ENCODE measurements at places on chromosomes 12 and 14. TPM values are rescaled to one million over a fixed set of nuclear protein-coding genes. Genes with fewer than 3 reads are reported as not detected.
A peak's percentile ranks its signal among the peaks of the same experiment; 100 is the strongest.

- no peak for DNase-seq
Observed at GRCh38 chr12:56723889-56724700, 1.0 kb downstream of the NACA start.

The ETFBKMT gene
- 2.0 TPM for total RNA-seq

The PTGER2 gene
- total RNA-seq, result 3.0 TPM

The FOXN4 gene
- total RNA-seq, result 2.0 TPM

DNA sequence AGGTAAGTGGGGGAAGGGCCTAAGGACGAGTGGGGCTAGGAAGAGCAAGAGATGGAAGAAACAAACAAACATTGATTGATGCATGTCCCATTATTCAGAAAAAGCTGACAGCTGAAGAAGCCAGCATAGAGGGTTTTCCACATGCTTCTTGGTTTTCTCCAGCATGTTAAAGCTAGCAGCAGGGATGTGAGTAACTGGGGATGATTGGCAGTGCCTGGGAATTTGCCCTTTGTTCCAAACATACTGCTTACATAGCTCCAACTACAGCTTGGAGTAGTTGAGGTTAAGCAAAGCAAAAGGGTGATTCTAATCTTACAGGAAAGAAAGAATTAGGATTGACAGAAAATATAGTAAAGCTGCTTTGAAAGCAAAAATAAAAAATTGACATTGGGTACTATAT is 68.0 kb upstream of the IFNG-AS1 start:
- no peak for DNase-seq

The PTGDR gene
- total RNA-seq, result 0.38 TPM

DNA sequence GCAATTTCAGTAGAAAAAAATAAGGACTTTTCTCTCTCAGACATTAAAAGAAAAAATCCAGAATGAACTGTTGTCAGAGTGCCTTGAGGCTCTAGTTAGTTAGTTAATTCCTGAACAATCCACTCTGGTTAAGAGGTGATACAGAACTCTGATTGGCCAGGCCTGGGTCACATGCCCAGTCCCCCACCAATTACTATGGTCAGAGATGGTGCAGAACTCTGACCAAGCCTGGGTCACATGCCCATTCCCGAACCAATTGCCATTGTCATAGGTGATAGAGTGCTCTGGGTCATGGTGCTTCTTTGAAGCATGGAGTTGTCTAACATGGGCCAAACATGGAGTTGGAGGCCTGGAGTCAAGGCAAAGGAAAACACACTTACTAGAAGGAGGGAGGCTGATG is 11.1 kb upstream of the MYO1H start:
- no peak for DNase-seq

DNA sequence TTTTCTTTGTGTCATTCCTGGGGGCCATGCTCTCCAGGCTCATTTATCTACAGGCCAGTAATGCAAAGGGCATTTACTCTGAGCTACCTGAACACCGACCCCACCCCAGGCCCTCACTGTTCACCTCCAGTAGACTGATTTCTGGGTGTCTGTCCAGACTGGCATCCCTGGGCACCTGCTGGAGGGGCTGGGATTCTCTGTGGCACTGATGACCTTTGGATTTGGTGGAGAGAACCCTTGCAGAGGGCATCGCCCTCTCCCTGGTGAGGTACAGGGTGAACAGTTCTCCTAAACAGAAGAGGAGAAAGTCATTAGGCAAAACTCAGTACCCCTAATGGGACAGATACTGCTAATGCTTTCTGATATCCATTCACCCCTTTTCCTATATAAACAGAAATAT is 27.1 kb upstream of the RIMBP2 start:
- DNase-seq, result no peak

The NANOG gene
- not detected for total RNA-seq

DNA sequence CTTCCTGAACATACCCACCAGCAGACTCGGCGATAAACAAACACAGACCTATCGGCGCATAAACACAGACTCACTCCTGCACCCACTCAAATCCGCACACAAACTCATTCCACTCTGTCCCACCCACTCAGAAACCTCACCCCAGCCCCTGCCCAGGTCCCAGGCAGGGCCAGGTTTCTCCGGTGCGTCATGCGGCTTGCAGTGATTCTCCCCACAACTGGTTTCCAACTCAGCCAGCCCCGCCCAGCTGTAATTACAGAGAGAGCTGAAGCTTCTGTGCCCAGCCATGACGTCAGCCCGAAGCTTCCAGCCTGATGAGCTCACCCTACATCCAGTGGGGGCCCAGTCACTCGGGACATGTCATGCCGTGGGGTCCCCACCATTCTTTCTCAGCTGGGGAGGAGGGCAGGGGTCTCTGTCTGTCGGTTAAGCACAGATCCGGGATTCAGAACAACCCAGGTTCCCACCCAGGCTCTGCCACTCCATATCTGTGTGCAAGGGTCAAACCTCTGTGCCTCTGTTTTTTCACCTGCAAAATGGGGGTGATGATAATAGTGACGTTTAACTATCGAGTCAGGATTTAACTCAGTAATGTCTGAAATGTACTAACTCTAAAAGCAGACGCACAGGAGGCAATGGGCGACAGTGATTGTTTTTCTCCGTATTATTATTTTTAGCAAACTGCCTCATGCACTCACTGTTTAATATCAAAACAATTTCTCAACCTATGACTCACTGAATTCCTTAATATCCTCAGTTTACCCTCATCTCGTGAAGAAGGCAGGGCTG is 2.3 kb upstream of the HSPB8 start:
- no peak for DNase-seq

DNA sequence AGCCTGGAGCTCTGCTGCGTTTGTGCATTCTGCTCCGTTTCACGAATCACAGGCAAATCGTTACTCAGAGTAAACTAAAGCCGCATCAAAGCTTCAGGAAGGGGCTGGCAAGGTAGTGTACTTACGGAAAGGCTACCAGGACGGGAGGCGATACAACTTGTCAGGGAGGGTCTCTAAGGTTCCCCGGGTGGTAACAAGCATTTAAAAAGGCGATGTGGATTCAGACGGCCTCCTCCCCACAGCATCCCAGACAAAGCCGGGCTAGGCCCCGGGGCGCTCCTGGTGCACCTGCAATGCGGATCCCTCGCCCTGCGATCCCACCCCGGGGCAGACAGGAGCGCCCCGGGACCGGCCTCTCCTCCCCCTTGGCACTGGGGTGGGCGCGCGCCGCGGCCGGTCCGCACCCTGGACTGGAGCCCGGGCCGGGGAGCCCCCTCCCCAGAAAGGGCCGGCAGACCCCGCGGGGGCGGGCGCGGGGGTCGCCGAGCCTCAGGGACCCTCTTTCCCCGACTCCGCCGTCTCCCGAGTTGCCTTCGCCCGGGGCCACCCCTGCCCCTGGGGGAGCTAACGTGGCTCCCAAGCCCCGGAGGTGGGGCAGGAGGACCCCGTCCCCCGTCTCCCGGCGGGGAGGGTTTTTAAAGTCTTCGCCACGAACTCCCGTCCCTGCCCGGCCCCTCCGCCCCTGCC is 718 bp downstream of the CCDC92 start:
- DNase-seq, result no peak

- DNase-seq, result no peak
Observed at GRCh38 chr12:132278401-132279183, 50.8 kb downstream of the GALNT9 start.

- DNase-seq, result no peak
Observed at GRCh38 chr12:27564612-27565213, 40.7 kb downstream of the PPFIBP1 start.

The MGP gene
- 5.4 TPM for total RNA-seq

GRCh38 chr12:27999970-28000369 is 27.4 kb upstream of the PTHLH start:
- no peak for DNase-seq

DNA sequence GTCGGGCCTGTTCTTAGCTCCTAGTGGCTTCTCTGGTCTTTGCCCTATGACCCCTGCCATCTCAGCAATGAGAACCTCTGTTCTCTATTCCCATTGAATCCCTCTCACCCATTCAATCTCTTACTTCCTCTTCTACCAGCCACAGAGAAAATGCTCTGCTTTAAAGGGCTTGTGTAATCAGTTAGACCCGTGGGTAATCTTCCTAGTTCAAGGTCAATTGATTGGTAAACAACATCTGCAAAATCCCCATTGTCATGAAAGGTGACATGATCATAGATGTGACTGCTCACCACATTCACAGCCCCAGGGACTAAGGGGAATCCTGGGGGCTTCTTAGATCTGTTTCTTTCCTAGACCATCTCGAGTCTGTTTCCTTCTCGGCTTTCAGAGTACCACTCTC is 7.2 kb upstream of the CCDC197 start:
- DNase-seq, result no peak

DNA sequence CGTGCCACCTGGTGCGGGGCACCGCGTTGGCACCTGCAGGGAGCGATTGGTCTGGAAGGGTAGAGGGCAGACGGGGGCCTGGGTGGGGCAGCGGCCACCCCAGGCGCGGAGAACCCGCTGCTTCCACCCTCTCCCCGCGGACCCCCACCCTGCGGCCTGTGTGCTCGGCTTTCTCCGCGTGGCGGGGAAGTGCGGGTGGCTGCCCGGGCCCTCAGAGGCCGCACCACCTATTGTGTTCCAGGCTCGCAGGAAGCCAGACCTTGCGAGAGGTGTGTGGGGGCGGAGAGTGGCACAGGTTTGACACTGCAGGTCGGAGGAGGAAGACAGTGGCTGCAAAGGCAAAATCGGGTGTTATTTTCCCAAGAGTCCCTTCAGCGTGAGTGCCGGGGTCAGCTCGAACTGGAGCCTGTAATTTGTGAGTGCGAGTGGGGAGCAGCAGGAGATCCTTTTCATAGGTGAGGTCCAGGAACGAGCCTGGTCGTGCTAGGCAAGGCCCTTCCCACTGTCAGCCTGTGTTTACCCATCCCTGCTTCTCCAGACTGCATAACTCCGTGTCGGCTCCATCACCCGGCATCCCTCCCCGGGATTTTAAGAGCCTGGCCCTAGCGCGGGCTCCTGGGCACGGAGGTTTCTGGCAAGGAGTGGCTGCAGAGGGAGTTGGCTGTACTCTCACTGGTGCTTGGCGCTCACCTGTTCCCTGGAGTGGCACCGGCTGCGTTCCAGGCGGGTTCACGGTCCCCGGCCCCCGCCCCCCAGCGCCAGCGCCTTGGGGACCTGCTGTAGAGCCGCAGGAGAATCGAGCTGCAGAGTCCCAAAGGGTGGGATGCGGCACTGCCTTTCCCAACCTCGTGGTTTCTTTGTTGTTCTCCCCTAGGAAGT is 935 bp downstream of the TBC1D30 start:
- no peak for DNase-seq

- DNase-seq, result peak; percentile 77
Observed at GRCh38 chr12:57086493-57087009, 2.4 kb upstream of the NAB2 start.

The FANCM gene
- total RNA-seq, result 5.4 TPM

DNA sequence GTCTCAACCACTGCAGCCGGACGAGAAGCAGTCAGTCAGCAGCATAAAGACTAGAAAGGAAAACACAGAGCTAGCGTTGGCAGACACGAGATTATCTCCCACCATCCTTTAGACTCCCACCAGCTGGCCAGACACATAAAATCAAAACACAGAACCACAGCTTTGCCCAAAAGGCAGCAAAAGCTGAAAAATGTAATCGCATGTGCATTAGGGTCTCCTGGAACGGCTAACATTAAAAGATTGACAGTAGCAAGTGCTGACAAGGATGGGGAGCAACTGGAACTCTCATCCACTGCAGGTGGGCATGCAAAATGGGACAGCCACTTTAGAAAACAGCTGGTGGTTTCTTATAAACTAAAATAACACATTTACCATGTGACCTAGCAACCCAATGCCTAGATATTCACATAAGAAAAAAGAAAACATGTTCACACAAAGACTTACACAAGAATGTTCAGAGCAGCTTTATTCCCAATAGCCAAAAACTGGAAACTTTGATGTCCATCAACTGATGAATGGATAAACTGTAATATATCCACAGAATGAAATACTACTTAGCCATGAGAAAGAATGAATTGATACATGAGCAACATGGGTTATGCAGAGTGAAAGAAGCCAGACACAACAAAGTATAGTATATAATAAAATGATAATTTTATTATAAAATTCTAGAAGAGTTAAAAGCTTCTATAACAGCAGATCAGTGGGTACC is 37.7 kb downstream of the NCOR2 start:
- DNase-seq, result no peak

DNA sequence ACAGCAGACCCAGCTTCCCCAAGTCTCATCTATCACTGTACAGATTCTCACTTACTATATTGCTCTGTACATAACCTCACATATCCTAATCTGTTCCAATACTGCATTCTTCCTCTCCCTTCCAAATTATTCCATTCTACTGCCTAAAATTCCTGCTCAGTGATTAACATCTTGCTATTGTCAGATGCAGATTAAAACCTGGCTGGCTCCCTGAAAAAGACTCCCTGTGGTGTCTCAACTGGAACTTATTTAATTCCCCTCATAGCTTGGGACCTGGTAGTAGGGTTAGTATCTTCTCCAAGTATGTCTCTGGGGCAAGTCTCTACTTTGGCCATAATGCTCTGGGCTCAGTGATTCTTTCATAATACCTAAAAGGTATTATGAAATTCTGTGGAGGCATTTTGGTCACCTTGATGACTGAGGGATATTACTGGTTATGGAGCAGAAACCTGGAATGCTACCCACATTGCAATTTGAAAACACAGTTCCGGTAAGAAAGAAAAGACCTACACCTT is 55.8 kb downstream of the PAWR start:
- no peak for DNase-seq

GRCh38 chr12:85642288-85642687 is 193.9 kb downstream of the RASSF9 start:
- no peak for DNase-seq

The NGB gene
- total RNA-seq, result not detected

- DNase-seq, result no peak
Observed at GRCh38 chr14:60968099-60968498, 12.8 kb downstream of the TRMT5 start.

GRCh38 chr12:75722714-75723200 is 211.3 kb upstream of the KRR1 start:
- DNase-seq, result no peak

The CLECL1 gene
- total RNA-seq, result not detected

The GPRC5A gene
- total RNA-seq, result 152 TPM

The RAD51AP1 gene
- 20.7 TPM for total RNA-seq

DNA sequence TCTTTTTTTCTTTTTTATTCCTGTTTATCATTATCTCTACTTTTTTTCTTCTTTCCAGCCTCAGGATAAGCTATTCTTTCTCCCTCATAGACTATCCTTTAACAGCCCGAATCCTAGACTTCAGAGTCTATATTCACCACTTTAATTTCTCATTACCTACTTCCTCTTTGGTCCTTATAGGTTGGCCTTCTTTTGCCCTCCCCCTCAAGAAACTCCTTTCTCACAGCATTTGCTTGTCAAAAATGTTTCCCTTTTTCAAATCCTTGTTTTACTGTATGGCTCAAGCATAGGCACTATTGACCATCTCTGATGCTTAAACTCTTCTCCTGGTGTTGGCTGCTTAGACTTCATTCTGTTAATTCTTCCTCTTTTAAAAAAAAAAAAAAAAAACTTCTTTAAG is 52.5 kb downstream of the KIAA0586 start:
- DNase-seq, result no peak

DNA sequence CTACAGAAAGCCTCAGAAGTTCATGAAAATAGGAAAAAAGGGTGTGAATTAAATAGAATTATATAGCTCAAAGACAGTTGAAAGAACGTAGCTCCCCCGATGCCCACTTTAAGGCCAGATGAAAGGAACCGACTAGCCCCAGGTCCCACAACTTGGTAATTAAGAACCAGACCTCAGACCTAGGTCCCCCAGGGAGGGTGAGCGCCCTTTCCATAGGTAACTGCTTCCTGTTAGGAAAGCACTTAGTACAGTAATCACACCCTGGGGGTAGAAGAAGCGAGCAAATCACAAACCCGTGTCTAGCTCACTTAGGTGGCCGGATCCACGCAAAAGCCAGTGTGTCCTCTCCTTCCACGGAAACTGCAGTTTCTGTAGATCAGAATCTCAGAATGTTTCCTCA is 77.1 kb downstream of the PLXNC1 start:
- no peak for DNase-seq

GRCh38 chr12:41709463-41710285 is 435.0 kb downstream of the GXYLT1 start:
- no peak for DNase-seq

Measured in type B pancreatic cell (in vitro differentiated cells).